ENCODE measurements at places on chromosomes 1 and 21. TPM values are rescaled to one million over a fixed set of nuclear protein-coding genes. Genes with fewer than 3 reads are reported as not detected.
A peak's percentile ranks its signal among the peaks of the same experiment; 100 is the strongest.

The FCRL5 gene
- not detected for total RNA-seq

The MXRA8 gene
- 0.35 TPM for total RNA-seq

The ST6GALNAC5 gene
- total RNA-seq = not detected

The OR2L13 gene
- total RNA-seq = 0.17 TPM

The POLR3GL gene
- total RNA-seq = 38.3 TPM

The CHIA gene
- total RNA-seq = not detected

The OBSCN gene
- total RNA-seq = 76.0 TPM

The FOXD2 gene
- total RNA-seq = 0.64 TPM

GRCh38 chr1:14265495-14265894 is 333.0 kb upstream of the KAZN start:
- H3K4me3 ChIP-seq = no peak overlapping the region
- H3K36me3 ChIP-seq = no peaks in the 10 kb centered on the region
- no peaks in the 10 kb centered on the region for H3K4me1 ChIP-seq

GRCh38 chr1:53765657-53766056 is 26.7 kb upstream of the GLIS1 start:
- H3K36me3 ChIP-seq = no peaks in the 10 kb centered on the region
- no peak for DNase-seq
- H3K4me3 ChIP-seq = no peak overlapping the region

DNA sequence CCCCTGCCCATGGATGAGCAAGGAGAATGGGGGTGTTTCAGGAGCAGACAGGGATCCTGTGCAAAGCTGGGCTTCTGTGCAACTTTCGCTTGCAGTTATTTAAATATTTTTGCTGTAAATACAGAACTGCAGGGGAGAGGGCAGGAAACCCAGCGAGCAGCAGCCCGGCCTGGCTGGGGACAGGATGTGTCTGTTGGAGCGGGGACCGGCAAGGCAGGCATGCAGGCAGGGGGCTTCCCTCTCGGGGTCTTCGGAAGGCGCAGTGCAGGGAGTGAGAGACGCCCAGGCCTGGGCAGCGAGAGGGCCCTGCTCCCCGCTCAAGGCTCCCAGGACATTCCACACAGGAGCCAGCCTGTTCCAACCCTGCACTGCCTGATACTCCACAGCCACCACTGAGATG is 1.7 kb upstream of the AIRE start:
- DNase-seq = no peak
- no peaks in the 10 kb centered on the region for H3K27me3 ChIP-seq
- H3K27ac ChIP-seq = no peak overlapping the region
- H3K36me3 ChIP-seq = no peaks in the 10 kb centered on the region
- no peaks in the 10 kb centered on the region for H3K4me1 ChIP-seq

DNA sequence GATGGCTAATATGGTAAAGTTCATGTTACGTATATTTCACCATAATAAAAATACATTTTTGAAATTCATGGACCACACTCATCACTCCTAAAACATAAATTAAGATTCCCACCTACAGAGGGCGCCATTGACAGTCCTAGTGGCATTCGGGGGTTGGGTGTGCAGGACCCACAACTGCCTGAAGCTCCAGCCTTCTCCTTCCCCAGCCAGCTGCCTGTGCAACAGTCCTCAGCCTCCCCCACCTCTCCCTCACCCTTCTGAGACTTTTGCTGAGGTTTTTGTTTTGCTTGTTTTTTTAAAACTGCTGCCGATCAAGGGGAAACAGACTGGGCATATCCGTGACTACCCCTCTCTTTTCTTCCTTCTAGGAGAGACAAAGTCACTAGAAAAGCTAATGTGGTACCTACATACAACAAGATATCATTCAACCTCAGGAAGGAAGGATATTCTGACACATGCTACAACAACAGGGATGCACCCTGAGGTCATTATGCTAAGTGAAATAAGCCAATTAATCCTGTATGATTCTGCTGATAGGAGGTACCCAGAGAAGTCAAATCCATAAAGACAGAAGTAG is 9.2 kb upstream of the EVA1C start:
- H3K4me3 ChIP-seq = no peak overlapping the region
- no peak overlapping the region for H3K27ac ChIP-seq
- H3K4me1 ChIP-seq = no peaks in the 10 kb centered on the region
- DNase-seq = peak; percentile 64

DNA sequence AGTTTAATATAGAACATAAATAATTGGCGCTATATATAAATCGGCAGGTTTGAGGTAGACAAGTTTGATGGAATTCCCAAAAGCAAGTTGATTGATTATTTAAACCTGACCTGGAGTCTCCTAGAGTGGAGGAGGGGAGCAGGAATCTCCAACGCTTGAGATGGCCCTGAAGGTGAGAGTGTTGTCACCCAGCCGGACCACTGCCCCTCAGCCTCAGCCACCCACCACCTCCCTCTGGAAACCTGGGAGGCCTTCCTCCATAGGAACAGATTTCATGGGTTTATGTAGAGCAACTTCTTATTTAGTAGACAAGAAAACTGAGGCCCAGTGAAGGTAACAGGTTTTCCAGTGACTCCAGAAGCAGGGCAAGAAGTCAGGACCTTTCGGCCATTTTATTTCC is 389.5 kb downstream of the KIF26B start:
- H3K27ac ChIP-seq = no peak overlapping the region
- DNase-seq = no peak
- no peak overlapping the region for H3K4me3 ChIP-seq
- H3K36me3 ChIP-seq = no peaks in the 10 kb centered on the region

DNA sequence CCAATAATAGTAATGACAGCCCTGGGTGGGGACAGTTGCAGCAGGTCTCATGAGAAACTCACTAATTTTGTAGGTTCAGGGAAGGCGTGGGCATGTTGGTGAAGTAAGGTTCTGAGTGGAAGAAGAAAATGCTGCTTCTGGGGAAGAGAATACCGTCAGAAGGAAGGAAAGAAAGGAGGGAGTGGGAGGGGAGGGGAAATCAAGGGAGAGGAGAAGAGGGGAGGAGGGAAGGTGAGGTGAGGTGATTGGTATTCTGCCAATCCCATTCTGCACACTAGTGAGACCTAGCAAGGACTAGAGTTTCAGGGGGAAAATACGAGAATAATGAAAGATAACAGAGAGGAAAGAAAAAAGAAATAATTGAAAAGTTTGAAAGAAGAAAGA is 32.4 kb upstream of the MGST3 start:
- peak overlapping the region; percentile 59 for H3K4me3 ChIP-seq
- peaks cover 16% of the 10 kb centered on the region for H3K4me1 ChIP-seq
- no peaks in the 10 kb centered on the region for H3K36me3 ChIP-seq
- peak overlapping the region; percentile 7 for H3K27ac ChIP-seq
- DNase-seq = no peak

DNA sequence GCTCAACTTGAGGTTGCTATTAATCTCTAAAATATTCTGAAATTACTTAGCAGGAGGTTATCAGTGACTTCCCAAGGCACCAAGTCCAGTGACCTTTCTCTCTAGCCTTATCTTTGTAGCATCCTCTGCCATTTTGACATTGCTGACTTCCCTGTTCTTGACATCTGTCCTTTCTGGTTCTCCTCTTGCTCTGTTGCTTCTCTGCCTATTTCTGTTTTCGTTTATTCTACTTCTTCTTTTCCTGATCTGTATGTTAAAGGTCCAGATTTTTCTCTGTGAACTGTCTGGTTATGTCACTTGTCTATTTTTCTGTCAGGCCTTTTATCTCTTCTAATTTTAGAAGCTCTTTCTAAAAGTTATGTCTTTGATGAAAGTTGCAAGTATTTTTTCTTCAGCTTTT is 178.8 kb downstream of the VPS13D start:
- no peak overlapping the region for H3K27ac ChIP-seq
- H3K27me3 ChIP-seq = no peaks in the 10 kb centered on the region
- no peak for DNase-seq
- H3K4me1 ChIP-seq = no peaks in the 10 kb centered on the region
- peaks cover 20% of the 10 kb centered on the region for H3K36me3 ChIP-seq

DNA sequence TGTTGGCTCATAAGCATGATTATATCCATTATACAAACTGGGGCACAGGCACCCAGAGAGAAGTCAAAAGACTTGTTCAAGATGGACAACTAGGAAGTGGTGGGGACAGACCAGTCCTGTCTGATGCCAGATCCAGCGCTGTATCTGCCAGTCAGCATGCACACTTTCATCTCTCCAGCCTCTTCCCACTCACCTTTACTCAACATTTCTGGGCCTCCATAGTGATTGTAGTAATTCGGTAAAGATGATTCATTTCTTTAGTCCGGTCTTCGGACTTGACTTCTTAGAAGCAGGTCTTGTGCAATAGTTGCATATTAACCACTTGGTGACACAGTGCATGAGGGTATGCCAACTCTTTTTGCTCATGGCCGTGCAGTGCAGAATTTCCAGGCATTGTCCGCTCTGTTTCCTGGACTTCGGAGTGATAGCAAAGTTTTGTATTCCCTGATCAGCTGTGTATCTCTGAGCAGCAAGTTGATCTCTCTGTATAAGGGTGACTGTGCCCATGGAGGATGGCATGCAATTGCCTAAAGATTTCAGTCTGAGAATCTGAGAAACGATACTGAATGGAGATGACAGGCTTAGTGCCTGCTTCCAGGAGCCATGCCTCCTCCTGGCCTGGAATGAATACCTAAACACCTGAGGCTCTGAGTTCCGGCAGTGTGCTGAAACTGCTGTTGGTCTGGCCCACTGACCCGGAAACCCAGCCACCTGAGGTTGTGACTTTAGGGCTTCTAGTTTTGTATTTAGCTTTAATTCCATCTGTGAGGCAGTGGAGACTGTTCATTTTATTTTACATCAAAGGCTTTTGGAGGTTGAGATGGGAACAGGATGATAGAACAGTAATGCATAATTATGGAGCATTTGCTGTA is 39.0 kb downstream of the GALNT2 start:
- H3K4me3 ChIP-seq = no peak overlapping the region
- H3K27me3 ChIP-seq = no peaks in the 10 kb centered on the region
- no peaks in the 10 kb centered on the region for H3K36me3 ChIP-seq
- H3K27ac ChIP-seq = no peak overlapping the region
- peaks cover 44% of the 10 kb centered on the region for H3K4me1 ChIP-seq

GRCh38 chr1:7117399-7118281 is 332.4 kb downstream of the CAMTA1 start:
- H3K27ac ChIP-seq = no peak overlapping the region
- H3K36me3 ChIP-seq = no peaks in the 10 kb centered on the region
- no peaks in the 10 kb centered on the region for H3K27me3 ChIP-seq
- H3K4me1 ChIP-seq = no peaks in the 10 kb centered on the region
- H3K4me3 ChIP-seq = no peak overlapping the region
- DNase-seq = no peak

DNA sequence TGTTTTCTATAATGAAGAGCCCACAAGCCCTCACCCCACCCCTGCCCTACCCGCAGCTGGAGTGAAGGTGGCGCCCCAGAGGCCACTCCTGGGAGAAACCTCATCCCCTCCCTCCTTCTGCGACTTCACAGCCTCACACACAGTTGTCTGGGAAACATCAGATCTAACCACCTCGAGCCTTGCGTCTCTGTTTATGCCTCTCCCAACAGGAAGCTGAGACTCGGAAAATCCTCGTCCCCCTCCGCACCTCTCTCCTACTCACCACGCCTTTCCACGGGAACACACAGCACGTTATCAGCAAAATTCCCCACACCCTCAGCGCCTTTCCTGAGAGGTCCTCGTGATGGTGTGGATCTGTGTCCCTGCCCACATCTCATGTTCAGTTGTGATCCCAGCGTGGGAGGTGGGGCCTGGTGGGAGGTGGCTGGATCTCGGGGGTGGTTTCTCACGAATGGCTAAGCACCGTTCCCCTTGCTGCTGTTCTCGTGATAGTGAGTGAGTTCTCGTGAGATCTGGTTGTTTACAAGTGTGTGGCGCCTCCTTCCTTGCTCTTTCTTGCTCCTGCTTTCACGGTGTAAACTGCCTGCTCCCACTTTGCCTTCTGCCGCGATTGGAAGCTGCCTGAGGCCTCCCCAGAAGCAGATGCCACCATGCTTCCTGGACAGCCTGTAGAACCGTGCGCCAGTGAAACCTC is 190.6 kb downstream of the KIF26B start:
- no peaks in the 10 kb centered on the region for H3K27me3 ChIP-seq
- H3K4me3 ChIP-seq = no peak overlapping the region
- no peak for DNase-seq
- H3K27ac ChIP-seq = no peak overlapping the region
- H3K4me1 ChIP-seq = no peaks in the 10 kb centered on the region

DNA sequence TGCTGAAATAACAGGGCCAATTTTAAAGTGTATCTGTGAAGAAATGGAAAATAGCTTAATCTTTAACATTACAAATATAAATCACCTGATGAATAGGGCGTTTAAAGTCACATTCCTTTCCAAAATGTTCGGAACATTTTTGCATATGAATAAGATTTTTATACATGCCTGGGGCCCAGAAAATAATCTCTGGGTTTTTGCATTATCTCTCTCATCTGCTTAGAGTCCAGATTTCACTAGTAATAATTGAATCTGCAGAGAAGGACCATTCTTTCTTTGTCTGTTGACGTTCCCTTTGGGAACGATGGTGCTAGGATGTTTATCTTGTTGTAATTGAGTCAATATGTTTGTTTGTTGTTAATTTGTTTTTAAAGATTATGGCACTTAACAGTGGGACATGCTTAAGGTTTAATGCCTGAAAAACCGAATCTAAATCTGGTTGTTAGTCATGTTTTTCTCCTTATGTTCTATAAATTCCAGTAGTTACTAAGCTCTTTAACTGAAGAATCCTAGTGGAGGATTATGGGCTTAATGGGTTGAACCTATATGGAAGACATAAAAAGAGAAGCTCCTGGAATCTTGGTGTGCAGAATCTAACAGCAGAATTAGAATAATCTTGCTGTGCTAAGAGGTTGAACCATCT is 140.6 kb downstream of the VPS13D start:
- H3K27ac ChIP-seq = no peak overlapping the region
- no peaks in the 10 kb centered on the region for H3K4me1 ChIP-seq
- no peak for DNase-seq

DNA sequence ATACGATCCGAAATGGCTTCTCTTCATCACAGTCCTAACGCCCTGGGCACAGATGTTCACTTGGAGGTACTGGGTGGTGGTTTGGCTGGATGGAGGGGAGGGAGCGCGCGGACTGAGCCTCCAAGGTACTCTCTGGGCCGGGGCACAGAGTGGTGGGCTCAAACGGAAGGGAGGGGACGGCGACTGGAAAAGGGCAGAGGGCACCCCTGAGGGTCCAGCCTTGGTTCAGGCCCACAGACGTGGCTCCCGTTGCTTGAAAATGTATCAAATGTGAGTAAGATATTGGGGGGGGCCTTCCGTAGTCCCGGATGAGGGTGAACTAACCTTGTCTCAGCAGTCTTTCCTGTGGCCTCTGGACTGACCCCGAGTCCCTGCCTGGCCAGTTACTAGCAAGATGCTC is 463 bp downstream of the IL12RB2 start:
- peaks cover 13% of the 10 kb centered on the region for H3K4me1 ChIP-seq
- H3K27me3 ChIP-seq = no peaks in the 10 kb centered on the region
- no peak for DNase-seq
- H3K36me3 ChIP-seq = no peaks in the 10 kb centered on the region

- H3K4me1 ChIP-seq = peaks cover 76% of the 10 kb centered on the region
- H3K27ac ChIP-seq = peak within 1 kb of the TSS; percentile 96
- H3K4me3 ChIP-seq = peak within 1 kb of the TSS; percentile 89
- DNase-seq = peak; percentile 93
- no peaks in the 10 kb centered on the region for H3K36me3 ChIP-seq
- no peaks in the 10 kb centered on the region for H3K27me3 ChIP-seq
Observed at GRCh38 chr1:89632657-89633247, at the start of gene LRRC8C. Gene LRRC8C, plus strand, starts transcription at chr1:89633120. Its CDS starts 53,354 bp downstream, at chr1:89686474.

Data from CD4-positive, alpha-beta memory T cell (primary cell).